SK-N-SH (cell line): ENCODE measurements at places on chromosomes 7 and 10. TPM values are rescaled to one million over a fixed set of nuclear protein-coding genes. Genes with fewer than 3 reads are reported as not detected.

- H3K4me3 ChIP-seq = no peak overlapping the region
- H3K4me1 ChIP-seq = no peaks in the 10 kb centered on the region; the same call in 1 of the 2 replicates
- no peak overlapping the region for H3K27ac ChIP-seq
- H3K27me3 ChIP-seq = 0 out of 2 replicates have a peak, but pooled peaks cover 5% of the 10 kb centered on the region
- H3K36me3 ChIP-seq = no peaks in the 10 kb centered on the region
Measured at GRCh38 chr10:70546584-70546983, 56.0 kb downstream of the PRF1 start.

GRCh38 chr7:99373091-99374066 lies 1.2 kb upstream of the ARPC1B start:
- no peak for DNase-seq
- 0 out of 2 replicates have a peak, but pooled peaks cover 11% of the 10 kb centered on the region for H3K4me1 ChIP-seq
- no peaks in the 10 kb centered on the region for H3K27me3 ChIP-seq
- peak overlapping the region; percentile 93 for H3K4me3 ChIP-seq
- H3K36me3 ChIP-seq = peaks cover 22% of the 10 kb centered on the region
- no peak overlapping the region for H3K27ac ChIP-seq

GRCh38 chr7:155585951-155586350 lies 39.6 kb upstream of the CNPY1 start:
- H3K4me3 ChIP-seq = no peak overlapping the region
- no peaks in the 10 kb centered on the region for H3K4me1 ChIP-seq
- H3K27me3 ChIP-seq = peaks cover 73% of the 10 kb centered on the region
- DNase-seq = no peak

DNA sequence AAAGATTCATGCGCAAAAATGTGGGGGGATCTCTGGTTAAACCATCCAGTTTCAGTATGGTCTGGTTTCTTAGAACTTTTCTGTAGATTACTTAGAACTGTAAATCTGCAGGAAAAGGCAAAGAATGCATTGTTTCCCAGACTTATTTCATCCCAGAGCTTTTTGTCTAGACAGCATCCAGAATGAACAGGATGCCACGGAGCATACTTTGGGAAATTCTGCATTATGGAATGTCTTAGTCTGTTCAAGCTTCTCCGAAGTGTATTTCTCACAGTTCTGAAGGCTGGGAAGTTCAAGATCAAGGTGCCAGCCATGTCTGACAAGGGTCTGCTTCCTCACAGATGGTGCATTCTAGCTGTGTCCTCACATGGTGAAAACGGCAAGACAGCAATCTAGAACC lies 136.3 kb downstream of the INHBA start:
- DNase-seq = no peak
- no peak overlapping the region for H3K4me3 ChIP-seq
- peaks cover 3% of the 10 kb centered on the region; the same call in 1 of the 2 replicates for H3K4me1 ChIP-seq
- no peak overlapping the region for H3K27ac ChIP-seq
- H3K27me3 ChIP-seq = no peaks in the 10 kb centered on the region

GRCh38 chr10:114526126-114526503 lies 121.8 kb upstream of the AFAP1L2 start:
- H3K36me3 ChIP-seq = no peaks in the 10 kb centered on the region
- peak overlapping the region; percentile 7; the same call in 1 of the 2 replicates for H3K27ac ChIP-seq
- H3K4me3 ChIP-seq = peak overlapping the region; percentile 53
- no peaks in the 10 kb centered on the region for H3K4me1 ChIP-seq
- no peak for DNase-seq
- no peaks in the 10 kb centered on the region for H3K27me3 ChIP-seq

DNA sequence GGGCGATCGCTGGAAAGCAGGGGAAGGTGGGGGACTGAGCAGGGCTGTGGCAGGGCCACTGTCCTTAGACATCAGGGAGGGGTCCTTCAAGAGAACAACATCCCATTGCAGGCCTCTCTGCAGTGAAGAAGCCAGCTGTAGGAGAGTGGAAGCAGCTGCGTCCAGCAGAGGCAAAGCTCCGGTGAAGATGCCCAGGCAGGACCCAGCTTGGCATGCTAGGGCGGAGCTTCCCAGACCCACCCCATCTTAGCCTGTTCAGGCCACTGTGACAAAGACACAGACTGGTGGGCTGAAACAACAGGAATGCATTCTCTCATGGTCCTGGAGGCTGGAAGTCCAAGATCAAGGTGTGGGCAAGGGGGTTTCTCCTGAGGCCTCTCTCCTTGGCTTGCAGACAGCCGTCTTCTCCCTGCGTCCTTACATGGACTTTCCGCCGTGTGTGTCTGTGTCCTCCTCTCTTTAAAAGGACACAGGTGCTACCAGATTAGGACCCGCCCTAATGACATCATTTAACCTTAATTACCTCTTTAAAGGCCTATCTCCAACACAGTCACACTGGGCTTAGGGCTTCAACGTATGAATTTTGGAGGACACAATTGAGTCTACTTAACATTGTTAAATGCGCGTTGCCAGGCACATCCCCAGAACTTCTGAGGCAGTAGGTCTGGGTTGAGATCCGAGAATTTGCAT lies 178.1 kb upstream of the GRB10 start:
- no peak overlapping the region for H3K4me3 ChIP-seq
- 0 out of 2 replicates have a peak, but pooled peaks cover 5% of the 10 kb centered on the region for H3K4me1 ChIP-seq
- no peaks in the 10 kb centered on the region for H3K36me3 ChIP-seq
- H3K27me3 ChIP-seq = peaks cover 22% of the 10 kb centered on the region

TCAF2 gene
- 19.5 and 23.3 TPM in 2 replicates for polyA plus RNA-seq

OR2A5 gene
- not detected in 2 replicates for polyA plus RNA-seq
